Neuronal stem cell (in vitro differentiated cells): ENCODE measurements at places on chromosomes 3 and 15.

DNA sequence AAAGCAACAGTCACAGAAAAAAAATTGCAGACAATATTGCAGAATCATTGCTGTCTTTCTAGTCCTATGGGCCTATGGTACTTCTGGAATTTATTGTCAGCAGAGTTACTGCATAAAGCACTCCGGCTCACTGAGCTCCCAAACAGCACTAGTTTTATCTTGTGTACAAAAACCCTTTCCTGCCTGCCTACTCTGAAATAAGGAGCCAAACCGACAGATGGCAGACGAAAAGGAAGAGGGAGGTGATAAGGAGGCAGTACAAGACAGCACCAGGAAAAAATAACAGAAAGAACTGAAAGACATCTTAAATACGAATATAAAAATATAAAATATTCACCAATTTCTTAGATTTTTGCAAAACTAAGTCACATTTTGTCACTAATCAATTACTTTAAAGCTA, 15.6 kb downstream of the HERC1 start:
- no peaks in the 10 kb centered on the region for H3K27me3 ChIP-seq
- H3K36me3 ChIP-seq = no peaks in the 10 kb centered on the region
- no peak overlapping the region for H3K27ac ChIP-seq
- no peak overlapping the region for H3K4me3 ChIP-seq
- DNase-seq = no peak

GRCh38 chr15:66630801-66631351, 65.1 kb upstream of the LCTL start:
- H3K4me3 ChIP-seq = no peak overlapping the region
- DNase-seq = no peak
- H3K4me1 ChIP-seq = peaks cover 52% of the 10 kb centered on the region
- H3K36me3 ChIP-seq = no peaks in the 10 kb centered on the region

- no peak for DNase-seq
- no peaks in the 10 kb centered on the region for H3K36me3 ChIP-seq
- H3K27me3 ChIP-seq = no peaks in the 10 kb centered on the region
- H3K4me1 ChIP-seq = no peaks in the 10 kb centered on the region
- no peak overlapping the region for H3K4me3 ChIP-seq
Observed at GRCh38 chr3:25119682-25120081, 308.4 kb upstream of the RARB start.

GRCh38 chr15:66703540-66703941, 1.5 kb downstream of the SMAD6 start:
- H3K4me3 ChIP-seq = peak overlapping the region; percentile 83
- no peak for DNase-seq
- no peak overlapping the region for H3K27ac ChIP-seq

- peaks cover 6% of the 10 kb centered on the region for H3K36me3 ChIP-seq
- H3K4me3 ChIP-seq = no peak overlapping the region
- no peaks in the 10 kb centered on the region for H3K27me3 ChIP-seq
- H3K4me1 ChIP-seq = no peaks in the 10 kb centered on the region
- peak; percentile 63 for DNase-seq
Observed at GRCh38 chr3:51718547-51719409, 11.9 kb downstream of the GRM2 start.

DNA sequence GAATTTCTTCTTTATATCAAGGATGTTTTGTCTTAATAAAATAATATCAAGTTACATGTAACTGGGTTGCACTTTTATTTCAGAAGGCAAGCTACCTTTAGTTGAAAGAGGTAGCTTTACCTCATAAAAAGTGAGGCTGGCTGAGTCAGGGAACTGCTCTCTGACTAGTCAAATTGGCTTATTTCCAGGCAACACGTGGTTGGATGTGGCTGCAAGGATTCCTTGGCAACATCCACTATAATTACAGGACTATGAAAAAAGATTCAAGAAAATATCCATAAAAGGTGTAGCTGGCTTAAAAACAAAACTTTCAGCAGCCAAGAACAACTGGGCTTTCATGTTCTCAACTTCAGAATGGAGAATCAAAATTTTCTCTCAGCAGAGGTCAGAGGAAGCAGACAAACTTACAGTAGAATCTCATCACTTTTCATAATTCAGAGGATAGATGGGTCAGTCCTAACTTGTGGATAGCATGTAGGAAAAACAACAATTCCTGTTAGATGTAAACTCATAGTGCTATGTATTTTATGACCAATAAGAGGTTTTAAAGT, 779.1 kb downstream of the MECOM start:
- no peaks in the 10 kb centered on the region for H3K36me3 ChIP-seq
- peaks cover 3% of the 10 kb centered on the region for H3K4me1 ChIP-seq
- H3K4me3 ChIP-seq = no peak overlapping the region
- no peak for DNase-seq
- no peak overlapping the region for H3K27ac ChIP-seq

GRCh38 chr3:53043738-53044137, 2.1 kb downstream of the SFMBT1 start:
- peaks cover 3% of the 10 kb centered on the region for H3K4me1 ChIP-seq
- no peaks in the 10 kb centered on the region for H3K27me3 ChIP-seq
- DNase-seq = no peak
- H3K27ac ChIP-seq = no peak overlapping the region
- H3K4me3 ChIP-seq = no peak overlapping the region

- no peak overlapping the region for H3K27ac ChIP-seq
- no peaks in the 10 kb centered on the region for H3K27me3 ChIP-seq
- no peak overlapping the region for H3K4me3 ChIP-seq
- H3K4me1 ChIP-seq = peaks cover 5% of the 10 kb centered on the region
- H3K36me3 ChIP-seq = peaks cover 79% of the 10 kb centered on the region
- DNase-seq = no peak
Observed at GRCh38 chr15:65512189-65512588, 5.3 kb downstream of the DPP8 start.

- DNase-seq = no peak
- H3K27me3 ChIP-seq = no peaks in the 10 kb centered on the region
- peaks cover 21% of the 10 kb centered on the region for H3K4me1 ChIP-seq
- H3K36me3 ChIP-seq = peaks cover 3% of the 10 kb centered on the region
- no peak overlapping the region for H3K4me3 ChIP-seq
- H3K27ac ChIP-seq = no peak overlapping the region
Observed at GRCh38 chr3:172111163-172111562, 71.8 kb downstream of the FNDC3B start.

DNA sequence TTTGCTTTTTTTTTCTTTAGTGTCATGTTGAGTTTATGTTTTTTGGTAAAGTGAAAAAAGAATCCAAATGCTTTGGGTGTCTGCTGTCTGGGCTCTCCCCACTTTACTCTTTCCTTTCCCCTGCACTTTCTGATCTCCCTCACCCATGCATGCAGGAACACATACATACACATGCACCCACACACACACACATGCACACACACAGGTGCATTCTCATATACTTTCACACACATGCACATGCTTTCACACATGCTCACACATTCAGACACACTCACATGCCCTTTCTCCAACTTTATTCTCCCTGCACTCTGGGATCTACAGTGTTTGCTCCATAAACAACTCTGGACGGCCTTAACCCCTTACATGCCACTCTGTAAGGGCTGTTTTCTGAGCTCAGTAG, 46.4 kb upstream of the CFAP161 start:
- no peaks in the 10 kb centered on the region for H3K36me3 ChIP-seq
- no peaks in the 10 kb centered on the region for H3K27me3 ChIP-seq
- H3K4me3 ChIP-seq = no peak overlapping the region
- DNase-seq = no peak

GRCh38 chr15:25169318-25169717, 214.5 kb downstream of the SNRPN start:
- H3K4me1 ChIP-seq = no peaks in the 10 kb centered on the region
- no peaks in the 10 kb centered on the region for H3K36me3 ChIP-seq
- DNase-seq = no peak
- H3K4me3 ChIP-seq = no peak overlapping the region
- H3K27ac ChIP-seq = no peak overlapping the region

- no peaks in the 10 kb centered on the region for H3K36me3 ChIP-seq
- H3K4me3 ChIP-seq = no peak overlapping the region
- H3K27ac ChIP-seq = no peak overlapping the region
- no peaks in the 10 kb centered on the region for H3K4me1 ChIP-seq
- DNase-seq = no peak
Observed at GRCh38 chr3:7371693-7372572, 511.0 kb downstream of the GRM7 start.

DNA sequence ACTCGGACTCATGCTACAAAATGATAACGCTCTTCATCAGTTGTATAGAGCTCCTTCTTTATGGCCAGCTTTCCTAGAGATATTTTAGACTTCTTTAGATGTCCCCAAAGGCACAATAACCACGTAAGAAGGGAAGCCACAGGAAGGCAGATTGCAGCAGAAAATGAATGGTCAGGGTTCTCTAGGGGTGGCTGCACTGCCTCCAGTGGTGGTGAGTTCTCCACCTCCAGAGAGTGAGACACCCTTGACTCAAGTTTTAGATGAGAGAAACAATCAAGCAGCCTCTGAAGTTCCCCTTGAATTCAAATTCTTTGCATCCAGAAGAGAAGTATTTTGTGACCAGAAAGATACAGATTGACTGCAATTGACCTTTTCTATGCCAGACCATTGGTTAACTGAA, 191.5 kb downstream of the TP63 start:
- no peaks in the 10 kb centered on the region for H3K4me1 ChIP-seq
- peaks cover 2% of the 10 kb centered on the region for H3K27me3 ChIP-seq
- no peak for DNase-seq

- no peak for DNase-seq
- H3K27ac ChIP-seq = no peak overlapping the region
- H3K27me3 ChIP-seq = no peaks in the 10 kb centered on the region
- H3K4me3 ChIP-seq = no peak overlapping the region
- H3K36me3 ChIP-seq = no peaks in the 10 kb centered on the region
- H3K4me1 ChIP-seq = no peaks in the 10 kb centered on the region
Observed at GRCh38 chr3:51282931-51283330, 102.2 kb upstream of the MANF start.

GRCh38 chr3:148532326-148532725, 165.4 kb upstream of the AGTR1 start:
- H3K27ac ChIP-seq = no peak overlapping the region
- H3K36me3 ChIP-seq = no peaks in the 10 kb centered on the region
- no peaks in the 10 kb centered on the region for H3K4me1 ChIP-seq
- no peak overlapping the region for H3K4me3 ChIP-seq
- DNase-seq = no peak

DNA sequence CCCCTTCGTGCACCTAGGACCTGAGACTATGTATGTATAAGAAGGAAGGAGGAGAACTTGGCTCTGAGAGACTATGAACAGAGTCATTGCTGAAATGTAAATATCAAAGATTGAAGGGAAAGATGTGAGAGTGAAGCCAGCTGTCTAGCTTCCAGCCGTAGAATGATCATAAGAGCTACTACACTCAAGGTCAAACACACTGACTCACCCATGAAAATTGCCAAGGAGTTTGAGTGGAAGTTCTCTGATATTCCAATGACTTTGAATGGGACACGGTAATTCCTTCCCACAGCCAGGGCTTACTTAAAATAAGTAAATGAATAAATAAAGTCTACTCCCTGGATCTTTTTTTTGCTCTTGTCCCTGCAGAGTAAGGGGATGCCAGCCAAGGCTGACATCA, 398.9 kb upstream of the TPRG1 start:
- H3K27ac ChIP-seq = no peak overlapping the region
- H3K36me3 ChIP-seq = no peaks in the 10 kb centered on the region
- no peaks in the 10 kb centered on the region for H3K27me3 ChIP-seq
- H3K4me3 ChIP-seq = no peak overlapping the region
- peaks cover 5% of the 10 kb centered on the region for H3K4me1 ChIP-seq

GRCh38 chr15:65393557-65393956, 15.8 kb upstream of the IGDCC3 start:
- H3K36me3 ChIP-seq = peaks cover 21% of the 10 kb centered on the region
- no peak overlapping the region for H3K27ac ChIP-seq
- H3K4me3 ChIP-seq = no peak overlapping the region
- peaks cover 25% of the 10 kb centered on the region for H3K27me3 ChIP-seq

- peaks cover 1% of the 10 kb centered on the region for H3K4me1 ChIP-seq
- H3K27ac ChIP-seq = no peak overlapping the region
- DNase-seq = no peak
- H3K36me3 ChIP-seq = no peaks in the 10 kb centered on the region
- no peaks in the 10 kb centered on the region for H3K27me3 ChIP-seq
- H3K4me3 ChIP-seq = no peak overlapping the region
Observed at GRCh38 chr3:192905980-192906678, 11.5 kb downstream of the MB21D2 start.

GRCh38 chr3:137103739-137104138, 146.0 kb downstream of the IL20RB start:
- H3K4me1 ChIP-seq = peaks cover 15% of the 10 kb centered on the region
- no peak overlapping the region for H3K4me3 ChIP-seq
- DNase-seq = no peak
- H3K27me3 ChIP-seq = no peaks in the 10 kb centered on the region
- H3K36me3 ChIP-seq = no peaks in the 10 kb centered on the region

GRCh38 chr3:134103470-134103869, 73.7 kb upstream of the SLCO2A1 start:
- no peak overlapping the region for H3K27ac ChIP-seq
- H3K4me1 ChIP-seq = no peaks in the 10 kb centered on the region
- no peak for DNase-seq

DNA sequence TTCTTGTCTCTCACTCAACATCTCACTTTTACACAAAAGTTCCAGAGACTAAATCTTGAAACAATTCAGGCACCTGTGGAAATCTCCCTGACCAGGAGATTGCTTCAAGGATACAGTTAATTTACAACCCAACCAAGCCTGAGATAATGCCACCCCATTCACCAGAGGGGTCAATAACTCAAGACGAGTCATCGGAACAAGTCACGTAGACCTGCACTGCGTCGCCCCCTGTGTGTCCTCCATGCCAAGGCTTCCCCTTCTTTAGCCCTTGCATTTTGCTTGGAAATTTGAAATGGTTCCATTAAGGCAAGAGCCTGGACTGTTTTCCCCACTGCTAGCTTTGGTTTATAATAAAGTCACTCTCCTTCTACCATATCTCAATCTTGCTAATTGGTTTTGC, 129.0 kb upstream of the NEO1 start:
- peaks cover 4% of the 10 kb centered on the region for H3K27me3 ChIP-seq
- no peak for DNase-seq
- H3K4me1 ChIP-seq = no peaks in the 10 kb centered on the region
- no peak overlapping the region for H3K27ac ChIP-seq
- H3K4me3 ChIP-seq = no peak overlapping the region

GRCh38 chr3:10748040-10748439, 68.0 kb upstream of the SLC6A11 start:
- H3K4me1 ChIP-seq = no peaks in the 10 kb centered on the region
- no peak for DNase-seq
- H3K27ac ChIP-seq = no peak overlapping the region
- H3K36me3 ChIP-seq = no peaks in the 10 kb centered on the region
- no peak overlapping the region for H3K4me3 ChIP-seq
- H3K27me3 ChIP-seq = peaks cover 6% of the 10 kb centered on the region

- H3K27ac ChIP-seq = no peak overlapping the region
- H3K4me1 ChIP-seq = no peaks in the 10 kb centered on the region
- no peak overlapping the region for H3K4me3 ChIP-seq
- H3K27me3 ChIP-seq = no peaks in the 10 kb centered on the region
Observed at GRCh38 chr15:25251700-25252390, 187.0 kb downstream of the UBE3A start.

DNA sequence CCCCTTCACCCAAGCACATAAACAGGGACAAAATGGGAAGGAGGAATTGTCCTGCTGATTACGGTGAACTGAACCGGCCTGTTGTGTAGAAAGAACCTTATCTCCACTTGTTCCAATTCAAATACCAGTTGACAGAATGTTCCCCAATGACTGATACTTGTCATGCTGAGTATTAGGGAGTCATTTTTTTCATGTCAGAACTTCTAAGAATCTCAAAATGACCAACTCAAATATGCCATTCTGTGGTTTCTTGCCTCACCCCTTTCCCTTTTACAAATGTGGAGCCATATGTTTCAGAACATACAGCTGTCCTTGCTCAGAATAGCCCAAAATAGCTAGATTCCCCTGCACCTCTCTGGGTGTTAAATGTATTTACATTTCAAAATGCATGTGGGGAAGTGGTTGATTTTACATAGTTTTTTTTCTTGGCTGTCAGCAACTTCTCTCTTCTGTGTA, 405.9 kb upstream of the TBL1XR1 start:
- no peaks in the 10 kb centered on the region for H3K27me3 ChIP-seq
- no peaks in the 10 kb centered on the region for H3K4me1 ChIP-seq
- H3K27ac ChIP-seq = no peak overlapping the region
- no peak overlapping the region for H3K4me3 ChIP-seq
